ENCODE measurements at places on chromosomes 16 and 17. TPM values are rescaled to one million over a fixed set of nuclear protein-coding genes. Genes with fewer than 3 reads are reported as not detected.

DNA sequence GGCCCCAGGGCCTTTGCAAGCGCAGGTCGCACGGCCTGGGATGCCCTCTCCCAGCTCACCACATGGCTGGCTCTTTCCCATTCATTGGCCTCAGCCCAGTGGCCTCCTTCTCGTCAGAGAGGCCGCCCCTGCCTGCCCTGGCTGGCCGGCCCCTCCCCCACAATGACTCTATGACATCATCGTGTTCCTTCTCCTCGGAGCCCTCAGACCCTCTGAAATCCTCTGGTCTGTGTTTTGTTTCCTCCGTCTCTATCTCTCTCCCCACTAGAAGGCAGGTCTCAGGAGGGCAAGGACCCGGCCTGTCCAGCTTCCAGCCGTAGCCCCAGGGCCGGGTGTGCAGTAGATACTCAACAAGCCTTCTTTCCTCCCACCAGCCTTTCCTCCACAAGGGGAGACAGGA lies 164.8 kb upstream of the FOXF1 start:
- DNase-seq, result no peak

DNA sequence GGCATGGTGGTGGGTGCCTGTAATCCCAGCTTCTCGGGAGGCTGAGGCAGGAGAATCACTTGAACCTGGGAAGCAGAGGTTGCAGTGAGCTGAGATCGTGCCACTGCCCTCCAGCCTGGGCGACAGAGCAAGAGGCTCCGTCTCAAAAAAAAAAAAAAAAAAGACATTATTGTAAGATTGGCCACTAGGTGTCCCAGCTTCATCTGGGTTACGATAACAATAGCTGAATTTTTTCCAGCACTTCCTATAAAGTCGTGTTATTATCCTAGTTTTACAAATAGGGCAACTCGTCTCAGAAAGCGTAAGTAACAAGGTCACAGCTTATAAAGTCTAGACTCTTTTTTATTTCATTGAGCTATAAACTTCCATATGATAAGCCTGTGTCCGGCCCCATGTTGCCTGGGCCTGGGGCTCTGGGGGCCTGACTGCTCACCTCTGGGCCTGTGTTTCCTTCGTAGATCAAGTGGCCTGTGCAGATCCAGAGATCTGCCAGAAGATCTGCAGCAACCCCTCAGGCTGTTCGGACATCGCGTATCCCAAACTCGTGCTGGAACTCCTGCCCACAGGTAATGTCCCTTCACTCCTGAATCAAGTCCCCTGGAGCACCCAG lies 60.5 kb downstream of the SLC5A11 start:
- DNase-seq, result peak; percentile 17

- peak; percentile 18 for DNase-seq
These were observed 16.3 kb downstream of the PRPSAP1 start for GRCh38 chr17:76337413-76337777.

OTOP3 gene
- not detected for total RNA-seq

GUCY2D gene
- not detected for total RNA-seq

MYH8 gene
- total RNA-seq, result not detected

- DNase-seq, result peak; percentile 46
These were observed 623 bp downstream of the E4F1 start for GRCh38 chr16:2223942-2224486.

DNA sequence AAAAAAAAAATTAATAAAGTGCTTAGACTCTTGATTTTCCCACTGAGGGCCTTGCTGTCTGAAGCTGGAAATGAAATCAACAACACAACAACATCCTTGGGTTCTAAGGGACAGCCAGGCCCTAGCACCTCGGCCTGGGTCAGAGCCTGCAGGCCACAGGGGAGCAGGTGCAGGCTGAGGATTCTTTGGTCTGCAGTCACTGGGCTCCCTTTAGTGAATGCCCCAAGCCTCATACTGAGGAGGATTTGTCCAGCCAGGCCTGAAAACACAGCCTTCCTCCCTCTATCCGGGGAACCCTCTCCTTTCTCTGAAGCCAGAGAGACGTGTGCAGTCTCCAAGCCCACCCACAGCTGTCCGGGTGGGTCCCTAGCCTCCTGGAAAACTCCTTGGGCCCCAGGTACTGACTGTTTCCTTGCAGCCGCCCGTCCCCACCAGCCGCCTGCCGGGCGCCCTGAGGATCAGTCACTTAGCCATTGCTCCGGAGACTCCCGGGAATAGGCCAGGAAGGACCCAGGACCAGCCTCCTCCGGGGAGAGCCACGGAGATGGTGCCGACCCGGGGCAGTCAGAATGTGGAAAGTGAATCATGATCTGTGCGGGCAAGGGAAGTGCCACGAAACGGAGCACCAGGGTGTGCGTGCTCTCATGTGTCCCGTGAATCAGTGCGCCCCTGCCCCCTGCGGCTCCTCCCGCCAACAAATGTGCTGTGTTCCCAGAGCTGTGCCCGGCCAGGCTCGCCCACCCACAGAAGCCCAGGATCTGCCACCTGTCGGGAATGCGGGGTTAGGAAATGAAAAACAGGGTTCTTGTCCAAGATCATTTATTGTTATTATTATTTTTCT lies 91.0 kb downstream of the RTN4RL1 start:
- no peak for DNase-seq

GRCh38 chr17:73564843-73565242 lies 79.4 kb downstream of the SDK2 start:
- DNase-seq, result peak; percentile 24

- no peak for DNase-seq
These were observed 57.6 kb upstream of the MED9 start for GRCh38 chr17:17419166-17419565.

- DNase-seq, result no peak
These were observed 92.0 kb upstream of the CHMP6 start for GRCh38 chr17:80899402-80900268.

DNA sequence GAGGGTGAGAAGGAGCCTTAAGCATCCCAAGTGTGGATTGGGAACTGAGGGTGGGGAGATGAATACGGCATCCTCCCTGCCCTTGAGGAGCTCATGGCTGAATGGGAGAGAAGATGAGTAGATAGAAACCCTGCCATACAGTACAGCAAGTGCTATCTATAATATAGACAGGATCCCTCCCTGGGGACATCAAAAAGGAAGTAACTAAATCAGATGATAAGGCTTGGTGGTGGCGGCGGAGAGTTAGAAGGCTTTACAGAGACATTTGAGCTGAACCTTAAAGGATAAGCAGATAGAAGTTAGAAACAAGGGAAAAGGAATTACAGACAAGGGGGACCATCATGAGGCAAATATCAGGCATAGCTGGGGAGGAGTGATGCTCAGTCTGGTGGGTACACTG lies 67.5 kb upstream of the TMEM132E start:
- DNase-seq, result no peak

DNA sequence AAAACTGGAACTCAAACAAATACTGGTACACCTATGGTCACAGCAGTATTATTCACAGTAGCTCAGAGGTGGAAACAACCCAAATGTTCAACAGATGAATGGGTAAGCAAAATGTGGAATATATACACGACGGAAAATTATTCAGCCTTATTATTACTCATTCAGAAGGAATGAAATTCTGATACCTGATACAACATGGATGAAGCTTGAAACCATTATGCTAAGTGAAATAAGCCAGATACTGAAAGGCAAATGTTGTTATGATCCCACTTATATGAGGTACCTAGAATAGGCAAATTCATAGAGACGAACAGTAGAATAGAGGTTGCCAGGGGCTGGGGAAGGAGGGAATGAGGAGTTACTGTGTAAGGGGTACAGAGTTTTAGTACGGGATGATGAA lies 27.1 kb upstream of the MYLK3 start:
- peak; percentile 16 for DNase-seq

KRTAP9-8 gene
- not detected for total RNA-seq

GRCh38 chr17:73803964-73804435 lies 159.8 kb upstream of the SDK2 start:
- DNase-seq, result no peak

DNA sequence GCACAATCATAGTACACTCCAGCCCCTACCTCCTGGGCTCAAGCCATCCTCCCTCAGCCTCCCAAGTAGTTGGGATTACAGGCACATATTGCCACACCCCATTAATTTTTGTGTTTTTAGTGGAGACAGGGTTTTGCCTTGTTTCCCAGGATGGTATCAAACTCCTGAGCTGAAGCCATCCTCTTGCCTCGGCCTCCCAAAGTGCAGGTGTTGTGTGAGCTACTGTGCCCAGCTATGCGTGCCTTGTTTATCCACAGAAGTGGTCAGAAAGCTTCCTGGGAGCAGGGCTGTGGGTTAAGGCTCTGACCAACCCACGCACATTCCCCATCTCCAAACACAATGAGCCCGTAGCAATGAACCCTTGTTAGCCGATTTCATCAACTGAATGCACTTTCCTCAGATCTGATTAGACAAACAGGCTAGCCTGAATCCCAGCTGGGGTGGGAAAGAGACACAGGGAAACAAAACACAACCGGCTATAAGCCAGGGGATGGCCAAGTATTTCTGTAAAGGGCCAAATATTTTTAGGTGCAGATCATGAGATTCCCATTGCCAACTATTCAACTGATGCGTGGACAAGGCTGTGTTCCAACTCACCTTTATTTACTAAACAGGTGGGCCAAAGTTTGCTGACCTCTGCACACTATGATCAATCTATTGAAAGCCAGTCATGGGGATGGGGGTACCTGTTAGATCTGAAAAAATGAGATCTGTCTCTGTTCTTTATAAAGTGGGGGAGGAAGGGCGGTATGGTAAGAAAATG lies 193.6 kb downstream of the CPPED1 start:
- DNase-seq, result peak; percentile 73

DNA sequence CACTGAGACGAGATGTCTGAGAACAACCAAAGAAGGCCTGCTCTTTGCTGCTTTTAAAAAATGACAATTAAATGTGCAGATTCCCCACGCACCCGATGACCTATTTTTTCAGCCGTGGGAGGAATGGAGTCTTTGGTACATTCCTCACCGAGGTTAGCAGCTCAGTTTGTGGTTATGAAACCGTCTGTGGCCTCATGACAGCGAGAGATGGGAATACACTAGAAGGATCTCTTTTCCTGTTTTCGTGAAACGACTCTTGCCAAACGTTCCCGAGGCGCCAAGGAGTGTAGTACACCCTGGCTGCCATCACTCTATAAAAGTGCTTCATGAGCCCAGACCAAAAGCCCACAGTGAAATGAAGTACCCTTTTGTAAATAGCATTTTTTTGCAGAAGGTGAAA lies 87.8 kb downstream of the CRISPLD2 start:
- DNase-seq, result peak; percentile 54

GRCh38 chr16:57019746-57020145 lies 30.4 kb downstream of the NLRC5 start:
- DNase-seq, result no peak

DNA sequence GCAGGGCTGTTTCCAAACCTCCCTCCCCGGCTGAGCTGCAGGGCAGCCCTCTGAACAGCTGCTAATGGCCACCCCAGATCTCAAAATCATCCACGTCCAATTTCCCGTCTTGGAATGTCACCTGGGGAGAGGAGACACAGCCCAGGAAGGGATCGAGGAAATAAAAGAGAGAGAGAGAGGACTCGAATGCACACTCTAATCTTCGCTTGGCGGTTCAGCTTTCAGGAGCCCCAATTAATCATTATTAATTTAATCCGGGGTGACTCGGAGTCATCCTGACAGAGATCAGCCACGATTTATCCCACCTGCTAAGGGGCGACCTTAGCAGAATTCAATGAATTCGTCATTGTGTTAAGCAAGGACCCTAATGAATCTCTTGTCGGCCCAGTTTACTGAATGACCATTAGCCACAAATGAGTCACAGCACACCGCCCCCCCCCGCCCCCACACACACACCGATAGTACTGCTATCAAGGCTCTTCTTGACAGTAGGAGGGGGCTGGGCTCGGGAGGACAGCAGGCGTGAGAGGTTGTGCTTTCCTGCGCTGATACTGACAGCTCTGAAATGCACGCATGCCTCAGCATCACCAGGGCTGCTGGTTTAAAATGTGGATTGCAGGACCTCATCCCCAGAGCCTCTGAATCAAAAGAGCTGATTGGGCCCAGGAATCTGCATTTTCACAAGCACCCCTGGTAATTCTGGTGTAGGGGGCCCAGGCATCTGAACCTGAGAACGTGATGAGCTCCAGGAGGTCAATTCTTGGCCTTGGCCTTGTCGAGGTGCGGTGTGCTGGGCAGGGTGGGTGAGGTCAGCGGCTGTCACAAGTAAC lies 190.0 kb upstream of the CIBAR2 start:
- peak; percentile 91 for DNase-seq

DNA sequence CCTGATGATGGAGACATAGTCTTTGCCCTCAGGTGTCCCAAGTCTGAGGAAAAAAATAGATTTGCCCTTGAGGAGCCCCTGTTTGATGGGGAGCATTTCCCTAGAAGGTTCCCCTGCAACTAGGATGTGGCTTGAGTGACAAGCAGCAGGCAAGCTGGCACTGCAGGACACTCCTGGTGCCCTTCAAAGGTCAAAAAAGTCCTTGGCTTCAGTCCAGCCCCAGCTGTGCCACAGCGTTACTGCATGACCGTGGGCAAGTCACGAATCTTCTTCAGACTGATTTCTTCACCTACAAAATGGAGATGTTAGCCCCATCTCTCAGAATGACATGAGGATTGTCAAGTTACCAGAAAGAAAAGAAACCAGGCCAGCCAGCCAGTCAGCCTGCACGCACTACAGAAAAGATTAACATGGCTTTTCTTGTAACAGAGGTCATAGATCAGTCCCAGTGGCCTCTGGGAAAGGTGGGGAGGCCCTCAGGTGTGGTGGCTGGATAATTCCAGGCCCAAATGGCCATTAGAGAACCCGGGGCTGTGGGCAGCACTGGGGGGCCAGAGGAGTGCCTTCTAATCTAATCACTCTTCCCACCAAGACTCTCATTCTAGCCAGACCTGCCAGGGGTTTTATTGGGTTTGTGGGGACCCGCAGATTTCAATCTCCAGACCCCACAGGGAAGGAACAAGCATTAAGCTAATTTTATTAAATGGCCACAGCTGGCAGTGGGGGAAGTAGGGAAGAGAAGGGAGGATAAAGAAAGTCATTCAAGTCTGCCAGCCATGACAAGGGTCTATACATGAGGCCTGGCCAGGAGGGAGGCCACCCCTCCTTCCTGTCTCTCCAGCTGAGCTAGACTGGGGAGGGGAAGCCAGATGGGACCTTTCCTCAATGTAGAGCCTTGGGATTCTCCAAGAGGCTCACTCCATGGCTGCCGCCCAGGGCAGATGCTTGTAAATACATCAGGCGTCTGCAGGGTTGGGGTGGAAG lies 9.7 kb upstream of the KIF18B start:
- DNase-seq, result no peak

GRCh38 chr16:89357055-89357816 lies 133.1 kb downstream of the ANKRD11 start:
- DNase-seq, result no peak

DNA sequence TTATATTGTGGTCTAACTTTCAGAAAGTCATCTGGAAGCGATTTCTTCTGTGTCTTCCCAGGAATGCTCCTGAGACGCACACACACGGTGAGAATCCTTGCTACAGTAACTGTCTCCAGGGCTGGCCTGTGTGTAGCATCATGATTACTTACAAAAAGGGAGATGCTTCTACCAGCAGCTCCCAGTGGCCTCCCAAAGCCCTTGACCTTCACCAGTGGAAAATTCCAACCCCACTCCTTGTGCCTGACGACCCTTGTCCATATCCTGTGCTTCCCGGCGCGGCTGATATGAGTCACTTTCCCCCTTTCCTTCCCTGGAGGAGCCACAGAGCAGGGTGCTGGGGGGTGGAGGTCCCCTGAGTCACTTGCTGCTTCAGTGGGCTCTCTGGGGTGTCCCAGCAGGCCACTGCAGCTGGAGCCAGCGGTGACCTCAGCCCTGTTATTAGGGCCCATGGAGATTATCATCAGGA lies 22.1 kb upstream of the NAT9 start:
- DNase-seq, result peak; percentile 21

TMEM106A gene
- total RNA-seq, result 0.77 TPM

- DNase-seq, result peak; percentile 49
These were observed at the start of gene PRKCB for GRCh38 chr16:23835390-23836077. PRKCB (plus strand) TSS chr16:23835983.
